ENCODE measurements at places on chromosomes 12 and 14.

DNA sequence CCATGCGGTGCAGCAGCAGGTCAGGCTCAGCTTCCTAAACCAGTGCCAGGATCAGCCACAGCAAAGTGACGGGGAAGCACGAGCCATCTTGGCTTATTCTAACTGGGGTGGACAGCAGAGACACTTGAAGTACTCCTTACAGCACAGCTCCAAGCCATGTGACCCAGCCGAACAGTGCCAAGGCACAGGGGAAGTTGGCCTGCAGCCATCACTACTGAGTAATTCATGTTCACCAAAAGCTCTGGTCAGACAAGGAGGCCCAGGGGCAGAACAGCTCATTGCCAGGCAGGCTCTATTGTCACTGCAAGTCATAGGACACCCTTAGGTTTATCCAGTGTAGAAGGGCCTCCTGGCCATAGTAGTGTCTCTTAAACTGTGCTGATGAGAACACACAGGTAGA lies 23.4 kb upstream of the SLC35F4 start:
- DNase-seq: no peak

DNA sequence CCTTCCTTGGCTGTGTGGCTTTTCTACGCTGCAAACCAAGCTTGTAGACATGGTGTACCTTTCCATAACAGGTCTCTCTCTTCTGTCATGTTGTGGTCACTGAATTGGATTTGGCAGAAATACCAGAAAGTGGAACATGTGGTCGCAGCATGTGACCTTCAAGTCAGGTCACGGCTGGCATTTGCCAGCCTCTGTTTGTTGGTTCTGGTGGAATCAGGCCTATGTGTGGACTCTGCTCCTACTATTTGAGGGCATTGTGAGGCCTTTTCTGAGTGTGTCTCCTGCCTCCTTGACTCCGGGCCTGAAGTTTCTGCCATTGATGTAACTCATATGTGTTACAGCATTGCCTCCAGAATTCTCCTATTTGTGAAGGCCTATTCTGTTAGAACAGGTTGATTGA lies 116.7 kb downstream of the CACNA1C start:
- DNase-seq: no peak

DNA sequence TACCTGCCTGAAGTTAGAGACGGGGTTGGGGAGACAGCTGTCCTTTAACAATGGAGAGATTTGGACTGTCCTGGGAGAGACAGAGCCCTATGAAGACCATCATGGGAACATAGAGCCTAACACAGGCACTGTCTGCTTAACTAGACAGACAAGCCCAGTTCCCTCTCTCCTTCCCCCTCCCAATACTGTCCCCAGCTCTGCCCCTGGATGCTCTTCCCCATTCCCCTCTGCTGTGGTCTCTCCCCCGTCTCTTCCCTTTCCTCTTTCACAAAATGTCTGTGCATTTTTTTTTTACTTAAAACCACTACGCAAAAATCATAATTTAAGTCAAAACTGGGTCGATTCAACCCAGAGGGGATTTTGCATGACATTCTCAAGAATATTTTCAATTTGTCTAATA lies 232.9 kb downstream of the CHST11 start:
- DNase-seq: no peak

GRCh38 chr14:21061347-21061668 lies 3.7 kb downstream of the RNASE8 start:
- no peak for DNase-seq

DNA sequence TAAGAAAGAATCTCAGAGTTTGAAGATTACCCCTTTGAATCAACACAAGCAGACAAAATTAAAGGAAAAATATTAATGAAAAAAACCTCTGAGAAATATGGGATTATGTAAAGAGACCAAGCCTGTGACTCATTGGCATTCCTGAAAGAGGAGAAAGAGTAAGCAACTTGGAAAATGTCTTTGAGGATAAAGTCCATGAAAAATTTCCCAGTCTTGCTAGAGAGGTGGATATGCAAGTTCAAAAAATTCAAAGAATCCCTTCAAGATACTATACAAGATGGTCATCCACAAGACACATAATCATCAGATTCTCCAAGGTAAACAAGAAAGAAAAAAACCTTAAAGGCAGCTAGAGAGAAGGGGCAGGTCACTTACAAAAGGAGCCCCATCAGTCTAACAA lies 13.3 kb downstream of the SLCO1B1 start:
- DNase-seq: no peak

DNA sequence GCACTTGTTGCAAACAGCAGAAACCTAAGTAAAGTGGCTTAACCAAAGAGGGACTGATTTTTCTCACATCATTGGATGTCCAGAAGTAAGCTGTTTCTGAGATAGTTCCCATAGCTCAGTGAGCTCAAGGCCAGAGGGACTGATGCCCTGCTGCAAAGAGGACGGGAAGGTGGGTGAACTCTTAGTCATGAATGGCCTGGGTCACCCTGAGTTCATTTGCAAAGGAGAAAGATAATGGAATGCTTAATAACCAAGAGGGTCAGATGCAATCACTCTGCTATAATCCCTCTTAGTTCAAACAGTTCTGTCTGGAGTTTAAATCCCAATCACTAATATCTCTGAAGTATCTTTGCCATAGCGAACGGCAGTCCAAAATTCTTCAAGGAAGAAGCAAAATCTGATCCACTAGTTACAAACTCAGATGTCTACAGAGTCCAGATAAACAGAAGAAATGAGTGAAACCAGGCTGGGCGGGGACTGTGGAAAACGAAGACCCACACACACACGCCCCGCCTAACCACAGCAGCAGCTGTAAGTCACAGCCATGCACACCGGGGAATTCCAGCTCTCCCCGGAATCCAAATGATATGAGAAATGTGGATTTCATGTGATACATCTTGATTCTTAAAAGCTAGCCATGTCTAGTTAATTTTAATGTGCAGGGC lies 289.5 kb downstream of the TMEM132D start:
- DNase-seq: no peak

DNA sequence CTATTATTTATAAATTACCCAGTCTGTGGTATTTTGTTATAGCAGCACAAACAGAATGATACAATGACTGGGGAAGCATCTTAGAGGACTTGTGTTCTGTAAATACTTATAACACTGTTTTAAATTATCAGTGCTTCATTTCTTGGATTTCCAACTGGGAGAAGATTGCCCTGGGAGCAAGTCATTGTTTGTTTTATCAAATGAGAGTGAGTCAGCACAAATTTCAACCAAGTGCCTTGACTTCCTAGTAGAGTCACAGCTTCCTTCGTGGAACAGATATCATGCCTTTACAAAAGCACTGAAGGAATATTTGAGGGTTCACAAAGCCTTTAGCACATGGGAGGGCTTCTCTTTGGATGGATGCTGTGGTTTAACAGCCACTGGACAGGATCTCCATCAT lies 234.1 kb downstream of the KTN1 start:
- DNase-seq: no peak

- DNase-seq: no peak
Measured at GRCh38 chr12:89484470-89484869, 40.1 kb downstream of the GALNT4 start.

DNA sequence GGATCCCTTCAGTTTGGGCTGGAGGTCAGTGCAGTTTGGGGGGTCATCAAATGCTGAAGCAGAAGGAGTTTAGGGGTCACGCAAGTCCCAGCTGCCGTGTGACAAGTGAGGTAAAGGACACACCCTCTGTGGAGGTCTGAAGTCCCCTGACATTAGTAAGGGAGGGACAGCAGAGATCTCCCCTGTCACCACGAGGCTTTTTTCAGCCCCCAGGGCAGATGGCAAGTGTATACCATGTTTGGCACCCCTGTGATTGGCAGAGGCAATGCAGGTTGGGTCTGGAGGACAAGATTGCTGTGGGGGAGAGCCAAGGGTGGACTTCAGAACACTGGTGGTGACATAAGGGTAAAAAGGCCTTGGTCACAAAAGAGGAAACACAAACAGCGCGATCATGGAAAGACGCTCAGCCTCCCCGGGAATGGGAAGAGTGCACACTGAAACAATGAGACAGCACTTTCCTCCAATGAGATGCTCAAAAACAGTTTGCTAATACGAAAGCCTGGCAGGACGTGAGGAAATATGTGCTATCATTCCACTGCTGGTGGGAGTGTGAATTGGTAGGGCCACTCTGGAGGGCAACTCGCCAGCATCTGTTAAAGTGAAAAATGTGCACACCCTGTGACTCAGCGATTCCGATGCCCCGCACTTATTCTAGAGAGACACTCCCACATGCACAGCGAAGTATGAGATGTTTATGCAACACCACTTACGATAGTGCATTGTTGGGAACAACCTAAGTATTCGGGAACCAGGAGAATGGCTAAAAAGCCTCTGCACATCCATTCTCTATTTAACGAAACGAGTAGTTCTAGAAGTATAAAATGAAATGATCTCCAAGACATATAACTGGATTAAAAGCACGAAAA lies 14.4 kb upstream of the CD27 start:
- no peak for DNase-seq

DNA sequence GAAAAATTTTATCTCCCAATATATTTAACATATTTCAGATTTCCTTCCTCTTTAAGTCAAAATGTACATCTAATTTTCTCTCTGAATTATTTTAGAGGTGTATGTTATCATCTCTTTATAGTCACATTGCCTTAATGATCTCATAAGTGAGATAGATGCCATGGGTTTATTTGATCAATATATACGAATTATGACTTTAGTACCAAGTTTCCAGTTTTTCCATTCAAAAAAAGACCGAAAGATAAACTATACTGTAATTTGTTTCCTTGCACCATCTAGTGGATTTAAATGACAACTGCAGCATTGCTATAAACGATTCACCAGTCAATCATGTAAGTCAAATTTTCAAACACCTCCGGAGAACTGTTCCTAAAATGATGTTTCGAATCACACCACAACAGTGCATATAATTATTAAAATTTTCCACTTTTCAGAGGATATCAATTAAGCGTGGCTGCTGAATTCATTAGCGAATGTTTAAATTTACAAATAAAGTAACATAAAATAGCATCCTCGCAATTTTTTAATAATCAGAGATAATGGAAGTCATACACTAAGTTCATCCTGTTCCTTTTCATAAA lies 419 bp upstream of the ATXN7L3B start:
- peak; percentile 50 for DNase-seq

- DNase-seq: peak; percentile 37
Measured at GRCh38 chr14:103022685-103023044, 34.7 kb downstream of the CDC42BPB start.

DNA sequence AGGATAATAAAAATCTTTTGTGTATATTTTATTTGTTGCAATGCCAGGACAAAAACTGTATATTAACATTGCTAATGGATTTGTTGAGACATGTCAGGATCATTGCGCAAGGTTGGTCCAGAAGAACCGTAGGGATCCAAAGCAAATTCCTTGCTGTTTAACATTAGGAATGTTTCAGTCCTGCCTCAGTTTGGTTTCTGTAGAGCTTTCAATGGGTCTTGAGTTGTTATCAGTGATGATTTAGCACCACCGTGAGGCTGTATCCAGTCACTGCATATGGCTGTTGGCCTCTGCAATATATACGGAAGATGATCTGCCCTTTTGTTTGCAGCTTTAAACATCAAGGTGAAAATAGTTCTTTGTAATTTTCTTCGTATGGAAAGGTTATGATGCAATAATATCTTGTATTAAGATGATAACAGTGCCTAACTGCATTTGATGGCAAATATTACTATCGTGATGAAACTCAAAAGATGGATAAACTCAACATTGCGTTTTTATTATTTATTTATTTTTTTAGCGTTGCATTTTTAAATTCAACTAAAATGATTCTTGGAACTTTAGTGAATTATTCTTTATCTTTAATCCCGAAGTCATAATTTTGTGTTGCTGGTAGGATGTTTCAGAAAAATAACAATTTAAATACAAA lies 231.2 kb downstream of the AKAP6 start:
- DNase-seq: peak; percentile 59

DNA sequence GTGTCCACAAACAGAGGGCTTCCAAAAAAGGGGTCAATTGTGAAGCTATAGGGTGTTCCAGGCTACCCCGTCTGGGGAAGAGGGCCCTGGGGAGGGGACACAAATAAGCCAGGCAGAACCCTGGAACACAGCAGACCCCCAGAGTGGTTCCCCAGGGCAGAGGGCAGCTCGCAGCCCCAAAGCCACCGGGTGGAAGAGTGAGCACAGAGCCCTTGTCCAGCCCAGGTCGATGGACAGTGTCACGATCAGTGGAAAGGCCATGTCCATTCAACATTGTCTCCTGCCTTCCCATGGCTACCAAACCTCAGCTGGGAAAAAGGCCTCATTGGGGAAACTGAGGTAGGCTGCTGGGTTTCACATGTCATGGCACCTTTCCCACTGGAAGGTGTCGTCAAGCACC lies 131.4 kb downstream of the DICER1 start:
- no peak for DNase-seq

- peak; percentile 7 for DNase-seq
Measured at GRCh38 chr12:25276199-25276937, 25.6 kb upstream of the KRAS start.

GRCh38 chr12:57889500-57889989 lies 43.0 kb upstream of the CTDSP2 start:
- DNase-seq: no peak

DNA sequence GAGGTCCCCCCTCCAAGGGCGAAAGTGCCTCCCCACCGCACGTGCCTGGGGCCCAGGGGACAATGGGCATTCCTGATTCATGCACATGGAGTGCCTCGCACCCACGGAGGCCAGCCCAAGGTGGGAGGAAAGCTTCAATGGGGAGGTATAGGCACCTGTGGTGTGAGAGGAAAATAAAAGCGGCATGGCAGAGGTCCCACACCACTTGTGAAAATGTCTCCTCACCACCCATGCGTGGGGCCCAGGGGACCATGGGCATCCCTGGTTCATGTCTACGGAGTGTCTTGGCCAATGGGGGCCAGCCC lies 384.7 kb downstream of the ALG10 start:
- no peak for DNase-seq

GRCh38 chr14:90487031-90487430 lies 90.2 kb downstream of the CALM1 start:
- DNase-seq: peak; percentile 82

- DNase-seq: no peak
Measured at GRCh38 chr14:102907303-102907844, 15.1 kb upstream of the AMN start.

- DNase-seq: no peak
Measured at GRCh38 chr12:128204711-128205110, 62.3 kb upstream of the TMEM132C start.

- DNase-seq: peak; percentile 42
Measured at GRCh38 chr14:35336494-35337268, 44.5 kb downstream of the PSMA6 start.

GRCh38 chr14:90846511-90846910 lies 30.3 kb upstream of the TTC7B start:
- no peak for DNase-seq

DNA sequence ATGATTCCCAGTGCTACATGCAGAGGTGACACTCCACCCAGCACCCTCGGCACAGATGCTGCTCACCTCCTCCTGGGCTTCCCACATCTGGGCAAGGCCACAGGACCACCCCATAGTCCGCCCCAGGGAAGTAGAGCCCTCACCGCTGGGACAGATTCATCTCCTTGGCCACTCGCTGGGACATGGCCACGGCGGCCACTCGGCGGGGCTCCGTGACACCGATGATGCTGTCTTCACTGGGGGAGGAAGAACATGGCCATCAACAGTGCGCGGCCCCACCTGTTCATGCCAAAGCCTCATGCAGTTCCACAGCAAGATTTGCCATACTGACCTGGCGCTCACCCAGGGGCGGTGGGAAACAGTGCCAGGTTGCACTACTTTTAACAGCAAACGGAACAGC lies 13.7 kb downstream of the DHX37 start:
- DNase-seq: no peak

- DNase-seq: no peak
Measured at GRCh38 chr12:24554612-24555295, 394.1 kb downstream of the BCAT1 start.
